ENCODE measurements at places on chromosomes 1 and 21. TPM values are rescaled to one million over a fixed set of nuclear protein-coding genes. Genes with fewer than 3 reads are reported as not detected.

DNA sequence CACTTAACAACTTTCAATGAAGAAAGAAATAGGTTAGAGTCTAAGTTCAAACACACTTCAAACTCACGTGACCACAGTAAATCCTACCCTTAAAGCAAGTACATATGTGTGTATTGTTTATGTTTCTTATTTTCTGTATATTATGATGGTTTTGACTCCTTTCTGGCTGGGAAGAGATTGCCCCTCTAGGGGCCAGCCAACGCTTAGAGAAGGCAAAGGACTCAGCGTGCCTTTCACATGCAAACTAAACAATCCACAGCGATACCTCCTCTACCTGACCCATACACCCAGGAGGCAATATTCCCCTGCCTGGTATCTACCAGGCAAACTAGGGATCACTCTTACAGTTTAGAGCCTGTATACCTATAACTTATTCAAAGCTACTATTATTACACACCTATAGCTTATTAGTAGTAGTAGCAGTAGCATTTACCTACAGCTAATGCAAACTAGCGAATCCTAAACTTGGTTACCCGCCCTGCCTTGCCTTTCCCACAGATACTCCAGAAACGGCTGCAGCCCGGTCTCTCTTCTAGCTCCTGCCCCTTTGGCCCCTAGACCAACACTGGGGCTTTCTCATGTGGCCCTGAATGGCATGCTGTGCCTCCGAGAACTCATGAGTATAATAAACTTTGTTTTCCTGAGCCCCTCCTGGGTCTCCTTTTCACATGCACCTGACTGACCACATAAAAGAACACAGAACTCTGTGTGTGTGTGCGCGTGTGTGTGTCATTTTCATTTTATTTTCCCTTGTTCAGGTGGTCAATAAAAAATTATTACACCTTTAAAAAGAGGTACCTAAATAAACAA, 14.0 kb downstream of the NRIP1 start:
- H3K4me3 ChIP-seq: no peak overlapping the region
- H3K4me1 ChIP-seq: peaks cover 25% of the 10 kb centered on the region
- H3K27ac ChIP-seq: peak overlapping the region; percentile 7
- no peak for DNase-seq
- H3K27me3 ChIP-seq: no peaks in the 10 kb centered on the region
- H3K36me3 ChIP-seq: no peaks in the 10 kb centered on the region

GRCh38 chr1:209354111-209354839, 229.2 kb upstream of the CAMK1G start:
- H3K27ac ChIP-seq: no peak overlapping the region
- no peaks in the 10 kb centered on the region for H3K27me3 ChIP-seq
- H3K4me3 ChIP-seq: no peak overlapping the region
- DNase-seq: peak; percentile 95
- peaks cover 18% of the 10 kb centered on the region for H3K4me1 ChIP-seq

- no peak for DNase-seq
- H3K4me3 ChIP-seq: no peak overlapping the region
- H3K27ac ChIP-seq: no peak overlapping the region
- no peaks in the 10 kb centered on the region for H3K36me3 ChIP-seq
- peaks cover 10% of the 10 kb centered on the region for H3K4me1 ChIP-seq
Observed at GRCh38 chr1:216932424-216932823, 209.2 kb upstream of the ESRRG start.

GRCh38 chr1:12039164-12039525, 19.8 kb downstream of the MIIP start:
- no peak overlapping the region for H3K4me3 ChIP-seq
- H3K27ac ChIP-seq: no peak overlapping the region
- no peaks in the 10 kb centered on the region for H3K27me3 ChIP-seq
- DNase-seq: no peak

- no peaks in the 10 kb centered on the region for H3K36me3 ChIP-seq
- no peaks in the 10 kb centered on the region for H3K27me3 ChIP-seq
- peak; percentile 54 for DNase-seq
- H3K4me1 ChIP-seq: no peaks in the 10 kb centered on the region
- no peak overlapping the region for H3K4me3 ChIP-seq
Observed at GRCh38 chr1:33654267-33654834, 181.9 kb downstream of the ZSCAN20 start.

DNA sequence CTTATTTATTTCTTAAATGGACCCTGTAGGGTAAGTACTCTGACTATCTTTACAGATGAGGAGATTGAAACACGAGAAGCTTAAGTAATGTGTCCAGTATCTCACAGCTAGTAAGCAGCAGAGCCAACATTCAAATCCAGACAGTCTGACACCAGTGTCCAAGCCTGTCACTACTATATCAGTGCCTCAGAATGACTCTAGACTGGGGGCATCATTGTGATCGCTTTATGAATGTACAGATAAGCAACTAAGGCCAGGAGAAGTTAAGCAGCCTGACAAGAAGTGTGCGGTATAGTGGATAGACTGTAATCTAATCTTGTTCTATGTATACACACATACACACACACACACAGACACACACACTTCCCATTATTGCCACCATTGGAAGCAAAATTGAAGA, 158.7 kb downstream of the NTNG1 start:
- H3K4me1 ChIP-seq: no peaks in the 10 kb centered on the region
- H3K27me3 ChIP-seq: peaks cover 4% of the 10 kb centered on the region
- H3K4me3 ChIP-seq: no peak overlapping the region
- DNase-seq: no peak

GRCh38 chr1:201904579-201904978, 15.9 kb downstream of the SHISA4 start:
- H3K4me1 ChIP-seq: peaks cover 63% of the 10 kb centered on the region
- peak; percentile 95 for DNase-seq
- peak overlapping the region; percentile 99 for H3K27ac ChIP-seq
- no peaks in the 10 kb centered on the region for H3K27me3 ChIP-seq

GRCh38 chr1:62998845-62999649, 215.1 kb downstream of the ATG4C start:
- no peaks in the 10 kb centered on the region for H3K27me3 ChIP-seq
- no peaks in the 10 kb centered on the region for H3K4me1 ChIP-seq
- H3K27ac ChIP-seq: no peak overlapping the region
- H3K4me3 ChIP-seq: no peak overlapping the region
- H3K36me3 ChIP-seq: no peaks in the 10 kb centered on the region
- no peak for DNase-seq

- no peaks in the 10 kb centered on the region for H3K27me3 ChIP-seq
- H3K36me3 ChIP-seq: no peaks in the 10 kb centered on the region
- no peak overlapping the region for H3K27ac ChIP-seq
- H3K4me1 ChIP-seq: peaks cover 20% of the 10 kb centered on the region
- no peak for DNase-seq
Observed at GRCh38 chr1:31717341-31717740, 13.5 kb upstream of the COL16A1 start.

- peak overlapping the region; percentile 98 for H3K27ac ChIP-seq
- H3K36me3 ChIP-seq: no peaks in the 10 kb centered on the region
- no peak overlapping the region for H3K4me3 ChIP-seq
- peaks cover 85% of the 10 kb centered on the region for H3K4me1 ChIP-seq
- DNase-seq: no peak
- no peaks in the 10 kb centered on the region for H3K27me3 ChIP-seq
Observed at GRCh38 chr1:206558794-206559671, 51.7 kb downstream of the RASSF5 start.

DNA sequence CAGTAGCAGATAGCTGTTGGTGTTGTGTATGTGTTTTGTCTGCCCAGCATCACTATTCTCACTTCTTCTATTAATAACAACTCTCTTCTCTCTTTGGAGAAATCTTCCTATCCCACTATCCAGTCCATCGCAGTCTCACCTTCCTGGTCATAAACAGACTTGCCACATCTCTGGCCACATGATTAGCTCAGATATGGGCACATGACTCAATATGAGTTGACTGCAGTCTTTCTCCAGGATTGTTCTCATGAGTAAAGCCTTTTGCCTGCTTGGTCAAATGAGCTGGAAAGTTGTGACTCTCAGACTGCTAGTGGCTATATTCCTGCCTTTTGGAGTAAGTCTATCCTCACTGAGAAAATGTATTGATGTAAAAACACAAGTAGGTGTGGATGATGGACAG, 32.9 kb upstream of the TADA1 start:
- no peak overlapping the region for H3K4me3 ChIP-seq
- H3K4me1 ChIP-seq: no peaks in the 10 kb centered on the region
- DNase-seq: no peak
- no peak overlapping the region for H3K27ac ChIP-seq
- no peaks in the 10 kb centered on the region for H3K27me3 ChIP-seq
- H3K36me3 ChIP-seq: no peaks in the 10 kb centered on the region

- H3K36me3 ChIP-seq: no peaks in the 10 kb centered on the region
- H3K27me3 ChIP-seq: no peaks in the 10 kb centered on the region
- H3K4me3 ChIP-seq: no peak overlapping the region
Observed at GRCh38 chr1:115301438-115302020, 36.5 kb downstream of the NGF start.

Gene KRTAP21-2
- total RNA-seq: not detected

Gene HES2
- total RNA-seq: not detected

Gene USP21
- total RNA-seq: 19.6 TPM

Gene CLCA4
- total RNA-seq: not detected

Gene DIO1
- total RNA-seq: not detected

Gene GPR25
- total RNA-seq: not detected
